ENCODE measurements at places on chromosomes 3 and 15.

DNA sequence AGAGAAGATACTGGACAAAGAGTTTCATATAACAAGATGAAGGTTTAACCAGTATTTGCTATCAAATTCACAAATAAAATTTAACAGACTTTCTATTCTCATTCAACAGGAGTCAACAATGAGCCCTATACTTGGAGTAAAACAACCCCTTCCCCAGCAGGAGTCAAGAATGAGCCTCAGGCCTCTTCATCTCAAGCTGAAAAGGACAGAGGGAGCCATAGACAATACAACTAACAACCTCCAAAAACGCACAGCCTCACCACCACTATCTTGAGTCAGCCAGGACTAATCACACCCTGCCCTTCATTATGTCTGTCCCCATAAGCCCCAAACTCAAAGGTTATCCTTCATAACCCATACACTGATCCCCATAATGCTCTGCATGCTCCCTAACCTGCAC is 36.4 kb downstream of the ETFA start:
- H3K36me3 ChIP-seq: peaks cover 64% of the 10 kb centered on the region
- no peak for DNase-seq
- H3K27ac ChIP-seq: no peak overlapping the region
- no peak overlapping the region for H3K4me3 ChIP-seq

DNA sequence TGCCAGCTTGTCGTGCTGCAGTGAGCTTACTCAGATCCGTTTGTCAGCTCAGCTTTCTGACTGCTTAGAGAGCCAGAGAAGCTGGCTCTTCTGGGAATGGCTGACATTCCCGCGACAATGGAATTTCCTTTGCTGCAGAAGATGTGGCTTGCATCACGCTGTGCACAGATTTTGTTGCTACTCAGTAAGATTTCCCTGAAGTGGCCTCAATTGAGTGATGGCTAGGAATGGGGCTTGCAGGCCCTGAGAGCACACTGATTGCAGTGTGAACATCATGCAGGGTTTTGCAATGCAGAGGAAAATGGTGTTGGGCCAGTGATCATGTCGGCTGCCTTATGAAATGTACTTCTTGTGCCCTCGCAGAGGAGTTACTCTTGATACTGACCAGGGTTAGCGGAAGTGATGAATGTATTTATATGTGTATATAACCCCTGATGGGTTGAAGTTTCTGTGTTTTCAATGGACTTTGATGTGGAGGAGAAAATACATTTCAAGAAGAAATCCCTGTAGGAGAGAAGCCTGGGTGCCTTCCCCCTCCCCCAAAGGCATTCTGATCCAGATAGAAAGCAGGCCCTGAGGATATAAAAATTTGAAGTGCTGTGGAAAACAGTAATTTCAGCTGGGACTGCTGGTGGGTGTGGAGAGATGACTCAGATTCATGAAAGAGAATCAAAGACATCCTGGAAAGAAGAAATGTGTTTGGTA is 102.5 kb upstream of the PDZRN3 start:
- no peaks in the 10 kb centered on the region for H3K4me1 ChIP-seq
- no peak overlapping the region for H3K4me3 ChIP-seq
- no peak overlapping the region for H3K27ac ChIP-seq

GRCh38 chr15:52683580-52683979 is 4.4 kb upstream of the ATOSA start:
- DNase-seq: no peak
- H3K36me3 ChIP-seq: no peaks in the 10 kb centered on the region
- H3K4me3 ChIP-seq: peak overlapping the region; percentile 15

DNA sequence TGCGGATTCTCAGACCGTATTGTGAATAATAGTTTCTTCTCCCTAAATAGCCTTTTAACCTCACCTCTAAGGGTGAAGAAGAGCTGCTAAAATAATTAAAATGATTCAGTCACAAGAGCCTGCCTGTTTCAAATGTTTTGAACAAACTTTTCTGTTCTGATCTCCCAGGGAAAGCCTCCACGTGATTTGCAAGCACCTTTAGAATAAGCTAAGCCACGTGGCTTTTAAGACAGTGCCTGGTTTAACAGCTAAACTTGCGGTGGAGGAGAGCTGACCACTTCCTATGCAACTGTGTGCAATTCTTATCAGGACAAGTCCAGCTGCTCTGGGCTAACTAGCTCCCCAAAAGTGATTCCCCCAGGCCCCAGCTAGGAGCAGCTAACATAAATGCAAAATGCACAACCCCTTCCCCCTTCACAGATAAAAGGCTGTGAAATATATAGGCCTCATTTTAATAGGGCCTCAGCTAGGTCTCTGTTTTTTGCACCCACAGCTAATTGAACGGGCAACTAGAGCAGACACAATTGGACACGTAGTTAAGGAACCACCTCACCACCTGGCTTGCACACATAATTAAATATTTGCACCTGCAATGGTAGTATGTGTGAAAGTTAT is 401.2 kb upstream of the NR2F2 start:
- H3K36me3 ChIP-seq: no peaks in the 10 kb centered on the region
- no peak for DNase-seq
- no peaks in the 10 kb centered on the region for H3K27me3 ChIP-seq
- no peak overlapping the region for H3K27ac ChIP-seq
- no peak overlapping the region for H3K4me3 ChIP-seq

DNA sequence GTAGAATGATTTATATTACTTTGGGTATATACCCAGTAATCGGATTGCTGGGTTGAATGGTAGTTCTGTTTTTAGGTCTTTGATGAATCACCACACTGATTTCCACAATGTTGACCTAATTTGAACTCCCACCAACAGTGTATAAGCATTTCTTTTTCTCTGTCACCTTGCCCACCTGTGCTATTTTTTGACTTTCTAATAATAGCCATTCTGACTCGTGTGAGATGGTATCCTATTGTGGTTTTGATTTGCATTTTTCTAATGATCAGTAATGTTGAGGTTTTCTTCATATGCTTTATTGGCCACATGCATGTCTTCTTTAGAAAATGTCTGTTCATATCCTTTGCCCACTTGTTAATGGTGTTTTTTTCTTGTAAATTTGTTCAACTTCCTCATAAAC is 340.8 kb downstream of the PLOD2 start:
- no peak overlapping the region for H3K4me3 ChIP-seq
- H3K4me1 ChIP-seq: no peaks in the 10 kb centered on the region
- H3K27me3 ChIP-seq: no peaks in the 10 kb centered on the region
- no peak for DNase-seq
- H3K27ac ChIP-seq: no peak overlapping the region
- H3K36me3 ChIP-seq: no peaks in the 10 kb centered on the region

- DNase-seq: no peak
- H3K4me3 ChIP-seq: no peak overlapping the region
- no peak overlapping the region for H3K27ac ChIP-seq
- no peaks in the 10 kb centered on the region for H3K27me3 ChIP-seq
Measured at GRCh38 chr3:168812234-168812633, 716.5 kb upstream of the GOLIM4 start.

- peaks cover 51% of the 10 kb centered on the region for H3K4me1 ChIP-seq
- no peak for DNase-seq
- no peak overlapping the region for H3K4me3 ChIP-seq
Measured at GRCh38 chr3:133588035-133588434, 14.5 kb downstream of the CDV3 start.

- peaks cover 5% of the 10 kb centered on the region for H3K27me3 ChIP-seq
- H3K4me1 ChIP-seq: peaks cover 54% of the 10 kb centered on the region
- H3K4me3 ChIP-seq: peak overlapping the region; percentile 92
Measured at GRCh38 chr15:68054628-68055223, 611 bp downstream of the PIAS1 start.

DNA sequence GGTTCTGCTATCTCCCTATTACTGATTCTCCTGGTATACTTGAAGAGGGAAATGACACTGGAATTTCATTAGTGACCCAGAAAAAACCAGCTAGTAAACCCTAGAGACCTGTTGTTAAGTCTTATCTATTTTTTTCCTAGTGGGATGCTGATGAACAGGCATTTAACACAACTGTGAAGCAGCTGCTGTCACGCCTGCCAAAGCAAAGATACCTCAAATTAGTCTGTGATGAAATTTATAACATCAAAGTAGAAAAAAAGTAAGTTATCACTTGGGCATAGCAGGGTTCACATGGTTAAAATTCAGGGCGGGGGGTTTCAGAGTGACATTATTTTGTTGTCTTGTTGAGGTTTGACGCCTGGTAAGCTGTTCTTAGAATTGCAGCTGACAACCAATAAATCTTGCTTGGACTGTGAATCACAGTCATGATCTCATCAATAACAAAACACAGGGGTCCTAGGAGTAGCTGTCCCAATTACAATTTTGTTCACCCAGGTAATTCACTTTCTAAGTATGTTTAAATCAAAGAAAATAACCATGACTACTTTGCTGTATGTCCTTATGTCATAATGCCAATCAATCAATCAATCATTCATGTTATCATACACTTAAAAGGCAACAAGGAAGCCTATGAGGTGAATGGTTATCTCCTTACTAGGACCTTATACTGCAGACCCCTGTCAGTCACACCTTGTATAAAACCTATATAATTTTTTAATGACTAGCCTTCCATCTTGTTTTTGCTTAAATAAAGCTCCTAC is 4.6 kb downstream of the SRP14 start:
- no peak overlapping the region for H3K4me3 ChIP-seq
- DNase-seq: no peak
- H3K36me3 ChIP-seq: peaks cover 68% of the 10 kb centered on the region
- H3K27ac ChIP-seq: peak overlapping the region; percentile 46

DNA sequence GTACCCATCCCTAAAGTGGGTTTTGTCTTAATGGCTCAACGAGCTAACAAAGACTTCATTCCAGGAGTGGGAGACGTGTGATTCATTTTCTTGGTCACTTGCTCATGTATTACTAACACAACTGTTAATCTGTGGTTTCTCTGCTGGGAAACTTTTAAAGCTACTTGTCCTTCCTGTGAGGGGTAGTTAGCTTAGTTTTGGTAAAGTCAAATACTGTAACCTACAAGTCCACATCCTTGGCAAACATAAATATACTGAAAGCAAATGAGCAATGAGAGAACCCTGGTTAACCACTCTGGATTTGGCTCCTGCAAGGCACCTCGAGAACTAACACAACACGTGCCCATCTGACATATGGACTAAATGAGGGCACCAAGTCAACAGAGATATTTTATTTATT is 19.9 kb downstream of the NOX5 start:
- no peaks in the 10 kb centered on the region for H3K36me3 ChIP-seq
- no peak for DNase-seq
- H3K4me1 ChIP-seq: peaks cover 16% of the 10 kb centered on the region
- no peak overlapping the region for H3K27ac ChIP-seq
- H3K4me3 ChIP-seq: no peak overlapping the region
- peaks cover 35% of the 10 kb centered on the region for H3K27me3 ChIP-seq

DNA sequence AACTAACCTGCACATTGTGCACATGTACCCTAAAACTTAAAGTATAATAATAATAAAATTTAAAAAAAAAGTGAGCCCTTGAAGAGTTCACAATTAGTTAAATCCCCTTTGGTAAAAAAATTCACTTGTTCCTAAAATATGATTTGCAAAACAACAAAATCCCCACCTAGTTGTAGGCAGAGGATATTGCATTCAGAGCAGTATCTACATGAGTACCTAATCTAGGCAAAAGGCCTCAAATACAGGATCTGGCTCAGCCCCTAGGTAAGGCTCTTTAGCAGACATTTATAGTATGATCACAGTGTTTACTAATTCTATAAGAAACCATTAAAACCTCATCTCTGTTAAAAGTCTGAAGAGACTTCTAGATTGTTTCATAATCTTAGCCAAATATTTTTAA is 89.3 kb upstream of the CCDC80 start:
- no peak overlapping the region for H3K27ac ChIP-seq
- peaks cover 4% of the 10 kb centered on the region for H3K4me1 ChIP-seq
- H3K4me3 ChIP-seq: no peak overlapping the region
- no peaks in the 10 kb centered on the region for H3K27me3 ChIP-seq
- DNase-seq: no peak
- H3K36me3 ChIP-seq: no peaks in the 10 kb centered on the region

GRCh38 chr3:63644212-63644797 is 8.2 kb upstream of the SNTN start:
- no peak overlapping the region for H3K27ac ChIP-seq
- H3K27me3 ChIP-seq: no peaks in the 10 kb centered on the region
- H3K36me3 ChIP-seq: no peaks in the 10 kb centered on the region

- H3K36me3 ChIP-seq: peaks cover 24% of the 10 kb centered on the region
- H3K27me3 ChIP-seq: no peaks in the 10 kb centered on the region
- no peak overlapping the region for H3K27ac ChIP-seq
- DNase-seq: no peak
Measured at GRCh38 chr15:77285057-77285997, 134.6 kb downstream of the PEAK1 start.

GRCh38 chr15:56496635-56497034 is 31.7 kb upstream of the MNS1 start:
- no peaks in the 10 kb centered on the region for H3K27me3 ChIP-seq
- no peak overlapping the region for H3K27ac ChIP-seq
- H3K36me3 ChIP-seq: no peaks in the 10 kb centered on the region
- no peaks in the 10 kb centered on the region for H3K4me1 ChIP-seq
- H3K4me3 ChIP-seq: no peak overlapping the region

DNA sequence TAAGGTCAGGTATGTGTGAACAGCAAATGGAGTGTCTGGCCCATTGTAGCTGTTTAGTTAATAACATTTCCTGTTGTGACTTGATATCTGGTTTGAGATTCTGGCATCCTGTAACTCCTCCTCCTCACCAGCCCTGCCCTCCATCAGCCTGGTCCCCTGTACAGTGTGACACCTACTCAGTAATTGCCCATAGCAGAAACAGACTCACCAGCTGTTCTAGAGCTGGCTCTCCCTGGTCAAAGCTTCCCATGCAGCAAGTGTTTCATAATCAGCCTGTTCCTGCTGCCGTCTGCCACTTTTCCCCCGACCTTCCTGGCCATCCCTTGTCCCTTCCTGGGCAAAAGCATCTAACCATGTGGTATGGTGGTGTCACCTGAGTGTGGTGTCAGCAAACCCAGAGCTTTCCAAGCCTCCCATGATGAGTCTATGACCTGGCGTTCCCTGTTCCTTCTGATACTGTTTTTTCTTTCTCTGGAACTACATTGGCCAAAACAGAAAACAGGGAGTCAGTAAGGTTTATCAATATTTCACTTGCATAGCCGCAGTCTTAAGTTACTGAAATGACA is 55.4 kb downstream of the B3GALNT1 start:
- H3K36me3 ChIP-seq: peaks cover 1% of the 10 kb centered on the region
- H3K4me3 ChIP-seq: no peak overlapping the region
- peaks cover 23% of the 10 kb centered on the region for H3K4me1 ChIP-seq
- no peaks in the 10 kb centered on the region for H3K27me3 ChIP-seq

GRCh38 chr15:40722354-40722753 is 27.4 kb downstream of the RAD51 start:
- no peaks in the 10 kb centered on the region for H3K27me3 ChIP-seq
- H3K4me3 ChIP-seq: no peak overlapping the region
- peaks cover 17% of the 10 kb centered on the region for H3K4me1 ChIP-seq

DNA sequence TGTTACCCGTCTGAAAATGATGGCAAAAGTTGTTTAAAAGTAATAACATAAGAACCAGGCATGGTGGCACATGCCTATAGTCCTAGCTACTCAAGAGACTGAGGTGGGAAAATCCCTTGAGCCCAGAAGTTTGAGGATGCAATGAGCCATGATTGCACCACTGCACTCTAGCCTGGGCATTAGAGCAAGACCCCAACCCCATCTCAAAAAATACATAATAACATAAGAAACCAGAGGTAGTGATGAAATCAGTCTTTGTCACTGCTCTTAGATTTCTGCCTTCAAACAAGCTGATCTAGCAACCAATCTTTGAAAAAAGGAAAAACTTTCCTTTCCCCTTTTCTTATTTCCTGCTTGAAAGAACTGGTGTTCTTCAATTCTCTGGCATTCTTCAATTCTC is 71.3 kb downstream of the TMCC1 start:
- no peaks in the 10 kb centered on the region for H3K27me3 ChIP-seq
- H3K4me1 ChIP-seq: peaks cover 1% of the 10 kb centered on the region
- no peak overlapping the region for H3K27ac ChIP-seq
- DNase-seq: no peak
- H3K4me3 ChIP-seq: no peak overlapping the region

- peaks cover 9% of the 10 kb centered on the region for H3K36me3 ChIP-seq
- no peak for DNase-seq
- H3K27me3 ChIP-seq: no peaks in the 10 kb centered on the region
- no peak overlapping the region for H3K4me3 ChIP-seq
- H3K4me1 ChIP-seq: peaks cover 55% of the 10 kb centered on the region
Measured at GRCh38 chr15:57134851-57135250, 216.4 kb downstream of the TCF12 start.
